Mononuclear cell (primary cell): ENCODE measurements at places on chromosomes 1 and 21. TPM values are rescaled to one million over a fixed set of nuclear protein-coding genes. Genes with fewer than 3 reads are reported as not detected.

LDLRAD1 gene
- total RNA-seq = not detected

MAPKAPK2 gene
- total RNA-seq = 69.8 TPM

CHIT1 gene
- total RNA-seq = 0.42 TPM

PTGFR gene
- total RNA-seq = under 0.01 TPM

OR2T29 gene
- total RNA-seq = not detected

CD34 gene
- 0.42 TPM for total RNA-seq
